Activated naive CD8-positive, alpha-beta T cell treated with anti-CD3 and anti-CD28 coated beads for 36 hours (primary cell): ENCODE measurements at places on chromosomes 12 and 14. TPM values are rescaled to one million over a fixed set of nuclear protein-coding genes. Genes with fewer than 3 reads are reported as not detected.
A peak's percentile ranks its signal among the peaks of the same experiment; 100 is the strongest.

The PZP gene
- total RNA-seq: not detected

- no peak for DNase-seq
Measured at GRCh38 chr14:34111505-34111904, 160.6 kb upstream of the EGLN3 start.

DNA sequence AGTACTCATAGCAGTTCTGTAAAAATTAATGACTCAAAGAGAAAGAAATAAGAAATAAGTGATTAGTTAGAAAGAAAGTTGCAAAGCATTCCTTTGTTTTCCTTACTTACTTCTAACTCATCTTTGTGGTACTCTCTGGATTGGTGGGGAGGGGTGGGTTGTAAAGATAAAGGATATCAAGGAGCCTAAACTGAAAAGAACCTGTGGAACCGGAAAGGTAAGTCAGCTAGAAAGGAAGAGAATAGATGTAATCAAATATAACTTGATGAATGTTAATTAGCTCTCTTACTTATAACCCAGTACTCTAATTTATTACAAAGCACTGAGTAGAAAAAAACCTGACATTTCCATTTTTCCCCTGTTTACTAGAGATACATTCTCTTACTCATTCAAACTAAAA, 37.5 kb upstream of the KRR1 start:
- no peak for DNase-seq

GRCh38 chr14:100810861-100811461, 15.0 kb upstream of the MEG3 start:
- no peak for DNase-seq

- DNase-seq: no peak
Measured at GRCh38 chr14:45242706-45243105, 10.3 kb downstream of the MIS18BP1 start.

DNA sequence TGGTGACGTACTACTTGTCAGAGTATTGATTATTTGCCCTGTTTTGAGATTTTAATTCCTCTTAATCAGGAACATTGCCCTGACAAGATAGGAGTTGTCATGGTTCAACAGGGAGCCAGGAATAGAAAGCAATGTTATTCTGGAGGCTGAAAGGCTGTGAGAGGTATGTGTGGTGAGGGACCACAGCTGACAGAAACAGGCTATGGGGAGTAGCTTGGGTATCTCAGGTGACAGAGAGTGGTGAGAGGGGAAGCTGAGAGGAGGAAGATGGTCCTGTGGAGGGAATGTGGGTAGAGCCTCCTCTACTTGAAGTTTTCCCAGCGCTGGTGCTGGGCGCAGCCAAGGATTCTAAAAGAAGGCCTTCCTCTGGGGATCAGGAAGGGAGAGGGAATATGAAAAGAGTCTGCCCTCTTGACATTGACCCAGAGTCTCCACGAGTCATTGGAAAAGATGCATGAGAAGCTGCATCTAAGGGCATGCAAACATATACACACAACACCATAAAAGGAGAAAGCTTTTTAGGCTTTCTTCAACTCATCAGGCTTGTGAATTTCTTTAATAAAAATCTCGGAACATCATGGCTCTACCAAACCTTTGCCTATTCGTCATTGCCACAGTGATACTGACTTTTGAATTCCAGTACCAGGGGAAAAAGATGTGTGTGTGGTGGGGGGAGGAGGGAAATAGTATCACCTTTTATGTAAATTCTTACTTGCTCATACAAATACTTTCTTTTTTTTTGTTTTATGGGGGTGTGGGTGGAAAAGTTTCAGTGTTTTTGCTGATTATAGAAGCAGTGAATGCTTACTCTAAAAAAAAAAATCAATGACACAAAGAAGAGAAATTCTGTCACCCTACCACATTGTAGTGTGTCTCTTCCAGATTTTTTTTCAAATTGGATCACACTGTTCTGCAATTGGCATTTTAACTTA, 39.9 kb upstream of the DHRS7 start:
- DNase-seq: no peak

The TSPAN8 gene
- not detected for total RNA-seq

The AVPR1A gene
- not detected for total RNA-seq

DNA sequence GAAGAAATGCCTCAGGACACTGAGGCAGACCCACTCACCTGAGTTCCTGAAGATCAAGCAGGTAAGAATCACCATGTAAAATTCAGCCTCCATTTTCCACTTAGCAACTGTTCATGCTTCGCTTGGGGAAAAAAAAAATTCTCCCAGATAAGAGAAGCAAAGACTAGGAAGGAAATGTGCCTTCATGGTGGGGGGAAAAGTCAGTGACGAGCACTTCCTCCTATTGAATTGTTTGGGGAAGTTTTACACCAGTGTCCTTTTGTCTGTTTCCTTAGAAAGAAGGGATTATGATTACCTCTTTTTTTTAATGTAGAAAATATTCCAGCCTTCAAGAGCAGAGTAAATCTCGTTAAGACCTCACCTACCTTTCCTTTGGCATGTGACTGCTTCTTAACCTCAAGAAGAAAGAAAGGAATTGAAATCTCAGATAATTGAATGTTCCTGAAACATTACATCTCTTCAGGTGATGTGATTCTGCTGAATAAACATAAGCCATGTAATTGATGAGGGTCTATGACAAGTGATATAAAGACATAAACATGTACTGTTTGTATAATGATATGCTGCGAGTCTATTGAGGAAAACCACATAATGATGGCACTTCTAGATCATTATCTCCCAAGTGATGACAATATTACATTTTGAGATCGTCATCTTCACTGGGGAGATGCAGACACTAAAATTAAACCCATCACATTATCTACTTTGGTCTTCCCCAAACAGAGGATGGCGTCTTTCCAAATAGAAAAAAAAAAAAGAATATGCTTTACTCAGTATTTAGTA, at the start of gene PTPRB:
PTPRB (minus strand) TSS at position 127 of the 783 bp plus-strand sequence; CDS start at position 93, 34 bp downstream.
- DNase-seq: no peak

The ASPG gene
- not detected for total RNA-seq

DNA sequence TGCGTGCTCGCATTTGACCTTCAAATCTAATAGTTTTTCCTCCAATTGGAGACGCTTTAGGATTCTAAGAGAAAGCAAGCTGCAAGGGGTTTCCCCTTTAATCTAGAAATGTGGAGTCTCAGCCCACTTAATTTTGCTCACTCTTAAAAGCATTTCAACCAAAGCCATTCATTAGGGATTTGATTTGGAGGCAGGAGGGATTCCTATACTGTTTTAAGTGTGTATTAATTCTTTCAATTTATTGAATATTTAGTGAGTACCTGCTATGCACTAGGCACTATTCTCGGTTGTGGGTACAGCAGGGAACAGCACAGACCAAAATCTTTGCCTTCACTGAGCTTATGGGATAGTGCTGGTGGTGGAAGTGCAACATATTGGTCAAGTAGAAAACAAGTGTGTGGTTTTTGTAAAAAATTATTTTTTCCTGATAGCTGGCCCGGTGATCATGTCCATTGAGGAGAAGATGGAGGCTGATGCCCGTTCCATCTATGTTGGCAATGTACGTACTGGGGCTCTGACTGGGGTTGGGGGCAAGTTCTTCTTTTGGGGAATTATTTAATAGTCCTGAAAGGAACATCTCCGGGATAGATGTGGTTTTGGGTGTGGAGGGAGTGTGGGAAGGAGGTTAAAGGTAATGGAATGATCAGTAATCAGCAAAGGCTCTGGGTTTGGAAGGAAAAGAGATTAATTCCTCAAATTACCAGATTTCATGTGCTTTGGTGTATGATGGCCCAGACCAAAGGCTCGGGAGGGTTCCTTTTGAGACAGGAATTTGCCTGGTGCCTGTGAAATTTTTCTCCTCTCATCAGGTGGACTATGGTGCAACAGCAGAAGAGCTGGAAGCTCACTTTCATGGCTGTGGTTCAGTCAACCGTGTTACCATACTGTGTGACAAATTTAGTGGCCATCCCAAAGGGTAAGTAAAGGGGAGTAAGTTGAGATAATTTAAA, 1.6 kb downstream of the PABPN1 start:
- no peak for DNase-seq

DNA sequence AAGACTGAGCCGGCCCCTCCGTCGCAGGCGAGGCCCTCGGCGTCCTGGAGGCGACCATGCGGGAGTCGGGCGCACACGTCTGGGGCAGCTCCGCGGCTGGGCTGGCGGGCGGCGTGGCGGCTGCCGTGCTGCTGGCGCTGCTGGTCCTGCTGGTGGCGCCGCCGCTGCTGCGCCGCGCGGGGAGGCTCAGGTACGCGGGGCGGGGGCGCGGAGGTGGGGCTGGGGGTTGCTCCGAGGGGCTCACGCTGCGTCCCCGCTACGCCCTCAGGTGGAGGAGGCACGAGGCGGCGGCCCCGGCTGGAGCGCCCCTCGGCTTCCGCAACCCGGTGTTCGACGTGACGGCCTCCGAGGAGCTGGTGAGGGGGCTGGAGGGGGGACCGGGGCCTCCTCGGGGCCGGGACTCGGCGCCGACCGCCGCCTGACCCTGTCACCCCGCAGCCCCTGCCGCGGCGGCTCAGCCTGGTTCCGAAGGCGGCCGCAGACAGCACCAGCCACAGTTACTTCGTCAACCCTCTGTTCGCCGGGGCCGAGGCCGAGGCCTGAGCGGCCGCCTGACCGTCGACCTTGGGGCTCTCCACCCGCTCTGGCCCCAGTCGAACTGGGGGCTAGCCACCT, 7.8 kb downstream of the AMN start:
- DNase-seq: peak; percentile 26

DNA sequence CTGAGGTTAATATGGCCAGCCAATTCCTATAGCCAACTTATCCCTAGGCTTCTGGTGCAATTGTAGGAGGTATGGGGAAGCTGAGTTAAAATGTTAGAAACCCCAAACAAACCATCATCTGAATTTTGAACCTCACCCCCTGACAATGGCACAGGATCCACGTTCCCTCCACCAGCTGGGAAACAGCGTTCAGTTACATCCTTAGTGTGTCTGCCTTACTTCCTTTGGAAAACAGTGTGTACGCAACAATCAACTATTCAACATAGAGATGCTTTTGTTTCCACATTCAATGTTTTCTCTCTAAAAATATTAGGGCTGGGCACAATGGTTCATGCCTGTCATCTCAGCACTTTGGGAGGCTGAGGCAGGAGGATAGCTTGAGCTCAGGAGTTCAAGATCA, 203.4 kb downstream of the TTC7B start:
- no peak for DNase-seq

The IRAK4 gene
- total RNA-seq: 20.9 TPM

- no peak for DNase-seq
Measured at GRCh38 chr14:93592786-93593185, 162.0 kb downstream of the UNC79 start.

The KLHDC1 gene
- total RNA-seq: 1.1 TPM

The OR4N5 gene
- total RNA-seq: not detected

The ARHGEF40 gene
- 0.21 TPM for total RNA-seq

DNA sequence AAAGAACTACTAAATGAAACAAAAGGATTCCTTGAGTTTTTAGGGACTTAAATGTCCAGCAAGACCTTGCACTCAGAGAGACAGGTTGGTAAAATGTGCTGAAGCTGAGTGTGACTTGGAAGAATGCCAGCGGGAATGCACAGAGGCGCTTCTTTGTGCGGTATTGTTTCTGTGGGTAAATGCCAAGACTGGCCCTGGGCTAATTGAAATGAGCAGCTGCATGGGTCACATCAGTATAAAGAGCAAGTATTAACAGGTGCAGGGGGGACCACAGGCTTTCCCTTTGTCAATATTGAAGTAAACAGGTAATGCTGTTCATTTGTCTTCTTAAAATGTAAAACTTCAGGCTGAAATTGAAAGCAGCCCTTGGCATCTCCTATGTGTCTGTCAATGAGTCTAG, 74.3 kb downstream of the LMO3 start:
- DNase-seq: no peak

DNA sequence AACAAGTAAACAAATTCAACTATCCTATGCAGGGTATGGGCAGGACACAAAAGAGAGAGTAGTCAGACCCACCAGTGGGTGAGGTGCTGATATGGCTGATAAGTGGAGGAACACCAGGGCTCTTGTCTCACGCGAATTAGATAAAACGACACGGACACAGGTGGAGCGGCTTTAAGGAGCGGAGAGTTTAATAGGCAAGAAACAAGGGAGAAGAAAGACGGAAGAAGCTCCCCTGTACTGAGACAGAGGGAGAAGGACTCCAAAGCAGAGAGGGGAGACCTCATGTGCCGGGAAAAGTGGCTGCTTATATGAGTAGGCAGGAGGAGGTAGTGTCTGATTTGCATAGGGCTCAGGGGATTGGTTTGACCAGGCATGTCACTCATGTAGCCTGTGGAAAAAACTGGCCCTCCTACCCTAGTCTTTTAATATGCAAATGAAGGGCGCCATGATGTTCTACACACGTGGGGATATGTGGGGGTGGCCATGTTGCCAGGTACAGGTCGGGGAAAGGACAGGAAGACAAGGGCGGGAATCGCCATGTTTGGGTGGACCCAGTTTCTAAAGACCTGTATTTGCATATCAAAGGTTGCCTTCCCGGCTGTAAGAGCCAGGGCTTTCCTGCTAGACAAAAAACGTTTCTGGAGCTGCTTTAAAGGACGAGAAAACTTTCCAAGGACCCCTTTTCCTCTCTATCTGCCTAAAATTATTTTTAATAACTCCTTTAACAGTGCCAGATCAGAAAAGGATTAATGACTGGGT, 28.8 kb downstream of the RPGRIP1 start:
- DNase-seq: peak; percentile 80

GRCh38 chr14:68391311-68392014, 401.4 kb downstream of the ZFP36L1 start:
- DNase-seq: no peak

DNA sequence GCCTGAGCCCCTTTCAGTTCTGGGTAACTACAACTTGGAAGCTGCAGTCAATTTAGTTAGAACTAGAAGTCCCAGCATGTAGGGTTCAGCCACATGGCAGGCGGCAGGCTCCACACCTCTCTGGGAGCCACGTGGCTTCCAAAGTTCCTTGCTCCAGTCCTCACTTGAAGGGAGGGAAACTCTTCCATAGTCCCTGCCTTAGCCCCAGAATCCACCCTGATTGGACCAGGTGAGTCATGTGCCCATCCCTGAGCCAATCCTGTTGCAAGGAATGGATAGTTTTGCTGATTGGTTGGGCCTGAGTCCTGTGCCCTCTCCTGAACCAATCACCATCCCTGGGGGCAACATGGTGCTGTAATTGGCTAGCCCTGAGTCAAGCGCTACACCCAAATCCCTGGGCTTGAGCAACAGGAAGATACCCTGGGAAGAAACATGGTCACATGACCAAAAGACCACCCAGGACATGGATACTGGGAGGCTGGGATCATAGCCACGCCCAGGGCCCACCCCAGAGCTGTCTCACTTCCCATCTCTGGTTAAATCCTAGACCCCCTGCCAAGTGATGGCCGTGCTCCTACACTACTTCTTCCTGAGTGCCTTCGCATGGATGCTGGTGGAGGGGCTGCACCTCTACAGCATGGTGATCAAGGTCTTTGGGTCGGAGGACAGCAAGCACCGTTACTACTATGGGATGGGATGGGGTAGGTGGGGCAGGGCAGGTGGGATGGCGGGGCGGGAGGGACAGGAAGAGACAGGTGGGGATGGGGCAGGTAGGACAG, 154.7 kb downstream of the ADGRD1 start:
- no peak for DNase-seq

DNA sequence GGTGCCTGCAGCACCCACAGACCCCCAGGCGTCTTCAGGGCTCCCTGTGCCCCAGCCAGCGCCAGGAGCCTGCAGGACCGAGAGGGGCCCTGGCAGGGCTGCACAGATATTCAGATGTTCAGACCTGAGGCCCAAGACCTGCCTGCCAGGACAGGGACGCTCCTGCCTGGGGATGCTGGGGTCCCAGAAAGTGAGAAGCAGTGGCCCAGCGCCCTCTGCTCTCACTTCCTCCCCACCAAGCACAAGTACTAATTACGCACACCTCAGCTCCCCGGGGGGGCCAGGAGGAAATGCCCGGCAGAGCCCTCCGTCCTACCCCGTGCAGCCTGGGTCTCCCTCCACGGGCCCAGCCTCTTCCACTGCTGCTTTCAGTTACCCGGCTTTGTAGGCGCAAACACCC, 28.8 kb upstream of the INF2 start:
- no peak for DNase-seq

The LRRK2 gene
- 0.21 TPM for total RNA-seq

GRCh38 chr14:22391908-22392565, 197.0 kb downstream of the DAD1 start:
- no peak for DNase-seq
